ENCODE measurements at places on chromosomes 13 and 19.

DNA sequence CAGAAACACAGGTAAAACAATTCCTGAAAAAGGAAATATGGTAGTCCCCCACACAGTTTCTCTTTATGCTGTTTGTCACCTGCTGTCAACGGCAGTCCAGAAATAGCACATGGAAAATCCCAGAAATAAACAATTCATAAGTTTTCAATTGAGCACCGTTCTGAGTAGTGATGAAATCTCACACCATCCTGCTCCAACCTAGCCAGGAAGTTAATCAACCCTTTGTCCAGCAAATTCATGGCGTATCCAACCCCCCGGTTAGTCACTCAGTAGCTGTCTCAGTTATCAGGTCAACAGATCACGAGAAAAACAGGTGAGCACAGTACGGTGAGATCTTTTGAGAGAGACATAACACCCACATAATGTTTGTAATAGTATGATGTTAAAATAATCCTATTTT, 74.2 kb downstream of the TUBGCP3 start:
- DNase-seq, result no peak

- no peak for DNase-seq
Measured at GRCh38 chr13:80340651-80341100, 250 bp downstream of the SPRY2 start.

GRCh38 chr13:48978942-48979601, 3.4 kb downstream of the FNDC3A start:
- no peak for DNase-seq

GRCh38 chr19:30577551-30578105, 205.4 kb downstream of the ZNF536 start:
- no peak for DNase-seq

- no peak for DNase-seq
Measured at GRCh38 chr19:56692206-56692895, 20.8 kb upstream of the ZNF835 start.

- no peak for DNase-seq
Measured at GRCh38 chr13:34356686-34357434, 538.9 kb downstream of the RFC3 start.

- DNase-seq, result no peak
Measured at GRCh38 chr13:99505814-99506269, 4.6 kb downstream of the TM9SF2 start.

DNA sequence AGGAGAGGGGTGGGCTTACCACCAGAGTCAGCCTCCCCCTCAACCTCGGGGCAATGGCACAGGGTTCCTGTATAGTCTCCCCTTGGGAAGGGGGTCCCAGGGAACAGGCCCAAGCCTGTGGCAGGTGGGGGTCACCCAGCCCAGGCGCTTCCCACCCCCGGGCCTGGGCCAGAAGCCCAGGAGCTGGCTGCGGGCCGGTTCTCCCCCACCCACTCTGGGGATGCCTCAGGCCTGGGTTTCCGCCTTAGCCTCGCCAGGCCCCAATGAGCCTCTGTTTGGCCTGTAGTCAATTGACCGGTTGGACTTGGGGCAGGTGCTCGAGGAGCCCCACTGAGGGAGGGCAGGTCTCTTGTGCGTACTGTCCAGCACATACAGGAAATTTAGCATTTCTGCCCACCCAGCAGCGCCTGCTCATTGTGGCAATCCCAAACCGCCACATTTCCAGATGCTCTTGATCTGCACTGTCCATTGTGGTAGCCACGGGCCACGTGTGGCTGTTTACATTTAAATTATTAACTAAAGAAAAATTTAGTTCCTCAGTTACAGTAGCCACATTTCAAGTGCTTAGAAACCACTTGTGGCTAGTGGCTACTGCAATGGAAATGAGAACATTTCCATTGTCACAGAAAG, 9.9 kb downstream of the LYL1 start:
- no peak for DNase-seq

- DNase-seq, result no peak
Measured at GRCh38 chr13:110626521-110626920, 11.2 kb downstream of the NAXD start.

DNA sequence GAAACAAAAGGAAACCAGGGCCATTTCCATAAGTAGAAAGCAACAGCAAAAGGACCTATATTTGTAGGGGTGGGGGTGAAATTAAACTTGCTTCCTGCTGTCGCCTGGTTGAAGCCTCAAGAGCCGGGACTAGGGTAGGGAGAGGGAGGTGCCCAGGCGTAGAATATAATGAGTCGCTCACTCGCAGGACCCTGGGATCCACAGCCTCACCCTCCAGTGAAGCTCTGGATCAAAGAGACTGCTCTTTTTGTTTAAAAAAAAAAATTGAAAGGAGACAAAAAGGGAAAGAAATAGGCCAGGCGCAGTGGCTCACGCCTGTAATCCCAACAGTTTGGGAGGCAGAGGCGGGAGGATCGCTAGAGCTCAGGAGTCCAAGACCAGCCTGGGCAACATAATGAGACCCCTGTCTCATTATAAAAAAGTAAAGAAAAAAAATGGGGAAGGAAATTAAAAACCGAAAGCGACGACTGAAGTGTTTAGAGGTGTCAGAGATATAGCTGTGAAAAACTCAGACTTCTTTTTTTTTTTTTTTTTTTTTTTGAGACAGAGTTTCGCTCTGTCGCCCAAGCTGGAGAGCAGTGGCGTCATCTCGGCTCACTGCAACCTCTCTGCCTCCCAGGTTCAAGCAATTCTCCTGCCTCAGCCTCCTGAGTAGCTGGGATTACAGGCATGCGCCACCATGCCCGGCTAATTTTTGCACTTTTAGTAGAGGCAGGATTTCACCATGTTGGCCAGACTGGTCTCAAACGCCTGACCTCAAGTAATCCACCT, 10.9 kb upstream of the ADGRE5 start:
- DNase-seq, result no peak

GRCh38 chr13:26095338-26095737, 43.5 kb upstream of the SHISA2 start:
- DNase-seq, result no peak

DNA sequence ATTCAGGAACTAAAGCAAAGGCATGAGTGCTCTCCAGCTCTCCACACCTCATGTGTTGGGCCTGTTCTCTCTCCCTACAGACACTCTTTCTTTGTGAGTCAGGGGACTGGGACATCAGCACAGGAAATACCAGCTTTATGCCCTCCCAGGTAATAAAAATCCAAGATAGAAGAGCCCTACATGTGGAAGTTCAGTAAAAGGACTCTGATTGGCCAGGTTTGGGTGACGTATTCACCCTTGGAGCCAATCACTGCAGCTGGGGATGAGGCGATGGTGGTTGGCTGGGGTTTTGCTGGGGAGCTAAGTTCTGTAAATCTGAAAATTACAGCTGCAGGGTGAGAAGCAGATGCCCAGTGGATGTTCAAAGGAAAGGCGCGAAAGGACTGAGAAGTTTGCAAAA, 32.5 kb downstream of the CCDC70 start:
- no peak for DNase-seq

GRCh38 chr13:76993021-76993420, 1.1 kb downstream of the CLN5 start:
- no peak for DNase-seq

DNA sequence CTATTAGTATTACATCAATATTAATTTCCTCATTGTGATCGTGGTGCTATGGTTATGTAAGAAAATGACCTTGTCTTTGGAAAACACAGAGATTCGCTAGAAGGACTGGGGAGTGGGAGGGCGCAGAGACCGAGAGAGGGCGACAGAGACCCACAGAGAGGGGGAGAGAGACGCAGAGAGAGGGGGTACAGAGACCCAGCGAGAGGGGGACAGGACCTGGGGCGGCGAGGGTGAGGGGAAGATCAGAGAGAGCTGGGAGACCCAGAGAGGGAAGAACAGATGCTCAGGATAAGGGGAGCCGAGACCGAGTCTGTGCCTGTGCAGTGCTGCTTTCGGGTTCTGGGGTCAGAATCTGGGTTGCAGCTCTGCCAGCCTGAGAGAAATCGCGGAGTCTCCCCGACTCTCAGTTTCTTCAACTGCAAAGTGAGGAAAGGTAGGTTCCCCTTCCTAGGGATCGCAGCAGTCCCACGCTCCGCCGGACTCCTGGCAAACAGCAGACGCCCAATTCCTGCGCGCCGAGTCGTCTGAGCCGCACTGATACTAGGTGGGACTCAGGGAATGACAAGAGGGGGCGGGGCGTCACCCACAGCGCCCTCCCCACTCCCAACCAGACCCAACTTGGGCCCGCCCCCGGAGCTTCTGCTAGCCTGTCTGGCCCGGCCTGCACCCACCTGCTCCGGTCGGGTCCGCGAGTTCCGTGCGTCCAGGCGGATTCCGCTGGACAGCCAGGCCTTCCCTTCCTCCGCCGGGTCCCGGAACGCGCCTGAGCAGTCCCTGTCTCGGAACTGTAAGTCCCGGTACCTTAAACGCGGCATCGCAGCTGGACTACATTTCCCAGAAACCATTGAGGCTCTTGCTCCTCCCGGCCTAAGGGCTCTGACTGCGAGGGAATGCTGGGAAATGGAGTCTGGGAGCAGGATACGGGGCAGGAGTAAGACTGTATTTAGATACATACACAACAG, 15.3 kb downstream of the IZUMO2 start:
- DNase-seq, result peak; percentile 4

DNA sequence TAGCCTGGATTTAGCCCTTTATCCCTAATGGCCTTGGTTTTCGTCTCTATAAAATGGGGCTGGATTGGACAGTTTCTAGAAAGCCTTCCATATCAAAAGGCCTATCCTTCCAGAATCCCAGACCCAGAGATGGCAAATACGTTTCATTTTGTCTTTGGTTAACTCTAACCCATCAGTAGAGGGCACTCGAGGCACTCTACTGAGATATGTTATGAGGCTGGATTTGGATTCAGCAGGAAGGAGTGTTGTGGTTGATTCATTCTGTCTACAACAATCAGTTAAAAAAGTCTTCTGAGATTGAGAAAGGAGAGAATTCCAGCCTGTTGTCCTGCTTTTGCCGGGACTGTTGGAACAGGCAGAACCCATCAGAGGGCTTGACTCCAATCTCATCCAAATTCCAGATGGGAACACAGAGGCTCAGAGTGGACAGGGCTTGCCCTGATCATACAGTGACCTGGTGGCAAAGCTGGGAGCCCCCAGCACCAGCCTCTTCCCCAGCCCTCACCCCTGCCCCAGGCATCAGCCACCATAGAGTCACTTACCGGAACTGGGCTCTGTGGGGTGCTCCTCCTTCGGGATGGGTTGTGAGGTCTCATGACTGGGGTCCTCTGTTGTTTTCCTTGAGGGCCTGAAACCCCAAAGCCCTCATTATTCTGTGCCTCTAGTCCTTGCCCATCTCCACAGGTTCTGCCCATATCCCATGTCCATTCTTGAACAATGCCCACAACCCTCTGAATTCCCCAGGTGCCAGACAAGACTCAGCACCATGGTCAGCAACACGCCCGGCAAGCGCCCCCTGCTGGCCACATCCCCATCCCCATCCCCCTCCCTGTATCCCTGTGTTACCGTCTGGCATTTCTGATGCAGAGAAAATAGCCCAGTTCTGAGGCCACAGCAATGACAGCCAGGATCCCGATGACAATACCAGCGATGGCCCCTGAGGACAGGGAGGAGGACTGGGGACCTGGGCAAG, 12.3 kb upstream of the ZNF180 start:
- peak; percentile 8 for DNase-seq

DNA sequence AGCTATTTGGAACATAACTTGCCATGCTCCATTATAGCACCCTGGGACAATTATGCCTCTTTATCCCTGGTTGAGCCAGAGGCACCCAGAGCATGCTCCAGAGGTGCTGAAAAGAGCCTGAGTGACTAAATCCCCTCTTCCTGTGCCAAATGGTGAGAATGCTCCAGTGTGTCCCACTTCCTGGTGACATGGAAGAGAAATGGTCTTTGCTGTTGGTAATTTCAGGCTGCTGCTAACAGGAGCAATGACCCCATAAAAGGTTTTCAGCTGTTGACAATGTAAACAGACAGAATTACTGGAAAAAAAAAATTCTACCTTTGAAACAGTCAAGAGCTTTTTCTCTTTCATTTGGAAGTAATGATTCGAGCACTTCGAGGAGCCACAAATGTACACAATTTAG, 341.8 kb downstream of the FGF9 start:
- no peak for DNase-seq

- DNase-seq, result no peak
Measured at GRCh38 chr19:43779147-43779819, 1.5 kb downstream of the KCNN4 start.

- DNase-seq, result no peak
Measured at GRCh38 chr19:8552810-8553209, 24.4 kb downstream of the MYO1F start.

DNA sequence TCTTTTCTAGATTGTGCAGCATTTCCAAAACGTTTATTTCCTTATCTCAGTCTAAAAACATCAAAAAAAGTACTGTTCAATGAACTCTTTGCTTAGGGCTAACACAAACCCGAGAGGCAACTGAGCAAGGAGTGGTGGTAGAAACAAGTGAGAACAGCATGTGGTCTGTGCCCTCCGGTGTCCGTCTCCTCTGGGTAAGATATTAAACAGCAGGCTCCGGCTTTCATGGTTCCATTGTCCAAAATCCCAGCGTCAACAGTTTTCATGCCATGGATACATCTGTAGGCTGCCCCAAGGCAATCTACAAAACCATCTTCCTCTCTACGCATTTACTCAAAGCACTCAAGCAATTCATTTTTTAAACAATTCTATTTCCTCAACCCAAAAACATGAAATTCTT, 22.8 kb downstream of the DCLK1 start:
- no peak for DNase-seq

GRCh38 chr19:42380155-42380554, 9.9 kb downstream of the CNFN start:
- no peak for DNase-seq

DNA sequence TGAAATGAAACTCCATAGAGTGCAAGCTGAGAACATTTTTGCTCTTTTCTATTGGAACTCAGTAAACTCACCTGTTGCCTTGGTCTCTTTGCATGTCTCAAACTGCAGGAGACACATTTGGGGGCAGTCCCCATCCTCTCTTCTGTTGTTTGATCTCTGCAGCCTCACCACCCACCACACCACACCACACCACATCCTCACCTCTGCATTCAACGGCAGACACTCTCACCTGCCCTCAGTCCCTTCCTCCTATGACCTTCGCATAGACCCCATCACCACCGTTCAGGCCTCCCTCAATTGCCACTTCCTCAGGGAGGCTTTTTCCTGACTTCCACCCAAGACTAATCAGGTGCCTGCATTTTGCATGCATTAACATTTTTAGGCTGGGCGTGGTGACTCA, 14.4 kb upstream of the TPM4 start:
- DNase-seq, result no peak

DNA sequence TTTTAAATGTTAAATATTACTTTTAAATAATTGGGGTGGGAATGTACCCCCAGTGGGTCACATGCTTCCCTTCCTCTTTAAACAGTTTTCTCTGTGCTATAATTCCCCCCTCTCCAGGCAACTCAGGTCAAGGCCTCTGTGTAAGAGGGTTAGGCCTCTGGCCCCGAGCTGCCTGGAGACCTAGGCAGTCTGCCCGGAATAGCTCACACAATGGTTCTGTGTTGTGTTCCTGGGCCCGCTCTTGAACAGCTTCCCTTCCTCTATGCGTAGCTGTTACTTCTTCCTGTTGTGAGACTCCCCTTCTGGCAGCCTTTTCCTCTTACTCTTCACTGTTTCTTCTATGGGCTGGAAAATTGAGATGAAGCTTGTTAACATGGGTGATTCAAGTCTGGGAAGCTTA, 14.8 kb upstream of the ZNF492 start:
- DNase-seq, result no peak

Data from skeletal muscle cell (primary cell).